ENCODE measurements at places on chromosomes 5 and 9. TPM values are rescaled to one million over a fixed set of nuclear protein-coding genes. Genes with fewer than 3 reads are reported as not detected.

DNA sequence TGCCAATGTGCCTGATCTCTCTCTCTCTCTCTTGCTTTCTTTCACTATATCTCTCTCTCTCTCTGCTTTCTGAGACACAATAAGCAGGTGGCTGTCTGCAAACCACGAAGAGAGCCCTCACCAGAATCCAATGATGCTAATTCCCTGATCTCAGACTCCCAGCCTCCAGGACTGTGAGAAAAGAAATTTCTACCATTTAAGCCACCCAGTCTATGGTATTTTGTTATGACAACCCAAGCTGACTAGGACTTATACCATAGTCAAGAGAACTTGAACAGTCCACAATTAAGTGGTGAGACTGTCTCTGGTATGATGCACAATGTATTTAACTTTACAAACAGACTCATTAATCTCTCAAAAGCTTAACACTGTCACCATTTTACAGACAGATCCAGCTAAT is 67.0 kb downstream of the NFIB start:
- DNase-seq = no peak

GRCh38 chr9:6996061-6996854 is 238.5 kb downstream of the KDM4C start:
- DNase-seq = no peak

DNA sequence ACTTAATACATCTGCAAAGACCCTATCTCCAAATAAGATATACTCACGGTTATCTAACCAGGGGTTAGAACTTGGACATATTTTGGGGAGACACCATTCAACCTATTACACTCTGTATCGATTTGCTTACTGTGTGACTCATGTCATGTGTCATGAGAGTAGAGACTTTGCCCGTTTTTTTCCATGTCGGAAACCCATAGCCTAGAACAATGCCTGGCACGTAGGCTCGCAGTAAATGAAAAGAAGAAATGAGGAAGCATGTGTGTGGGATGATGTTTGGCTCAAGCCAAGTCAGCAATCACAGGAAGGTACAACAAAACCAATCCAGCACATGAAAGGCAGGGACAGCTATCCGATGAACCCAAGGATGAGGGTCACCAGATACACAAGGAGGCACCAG is 94.6 kb upstream of the DNAH5 start:
- DNase-seq = no peak

DNA sequence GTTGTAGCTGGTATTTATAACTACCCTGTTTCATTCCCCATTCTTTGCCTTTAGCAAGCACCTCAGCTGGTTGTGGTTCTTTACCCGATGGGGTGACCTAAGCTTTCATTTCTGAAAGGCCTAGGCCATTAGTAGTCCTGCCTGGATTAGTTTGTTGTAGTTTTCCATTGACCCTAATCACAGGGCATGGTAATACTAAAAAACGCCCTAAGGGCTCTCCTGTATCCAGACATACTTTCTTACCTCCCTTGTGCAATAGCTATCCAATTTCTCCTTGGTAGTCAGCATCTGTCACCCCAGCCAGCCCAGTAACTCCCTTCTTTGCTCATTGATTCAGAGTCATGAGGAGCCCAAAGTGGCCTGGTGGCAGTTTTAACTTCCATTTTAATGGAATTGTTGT is 24.0 kb downstream of the TMOD1 start:
- no peak for DNase-seq

DNA sequence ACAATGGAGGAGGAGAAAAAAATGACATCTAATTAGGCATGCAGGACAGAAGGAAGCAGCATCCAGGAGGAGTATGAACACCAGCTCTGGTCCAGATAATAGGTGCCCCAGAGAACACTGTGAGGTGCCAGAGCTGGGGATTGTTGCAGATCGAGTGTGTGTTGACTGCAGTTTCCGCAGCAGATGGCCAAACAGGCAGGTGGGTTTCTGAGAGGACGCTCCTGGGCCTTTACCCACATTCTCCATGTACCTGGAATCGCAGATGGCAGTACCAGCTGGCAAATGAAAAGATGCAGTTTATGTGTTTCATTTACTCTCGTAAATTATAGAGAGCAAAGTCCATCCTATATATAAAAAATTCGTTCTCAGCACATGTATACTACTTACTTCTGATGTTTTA is 182.2 kb upstream of the ISL1 start:
- DNase-seq = peak; percentile 29

GRCh38 chr5:55578771-55579170 is 44.0 kb upstream of the PLPP1 start:
- DNase-seq = no peak

DNA sequence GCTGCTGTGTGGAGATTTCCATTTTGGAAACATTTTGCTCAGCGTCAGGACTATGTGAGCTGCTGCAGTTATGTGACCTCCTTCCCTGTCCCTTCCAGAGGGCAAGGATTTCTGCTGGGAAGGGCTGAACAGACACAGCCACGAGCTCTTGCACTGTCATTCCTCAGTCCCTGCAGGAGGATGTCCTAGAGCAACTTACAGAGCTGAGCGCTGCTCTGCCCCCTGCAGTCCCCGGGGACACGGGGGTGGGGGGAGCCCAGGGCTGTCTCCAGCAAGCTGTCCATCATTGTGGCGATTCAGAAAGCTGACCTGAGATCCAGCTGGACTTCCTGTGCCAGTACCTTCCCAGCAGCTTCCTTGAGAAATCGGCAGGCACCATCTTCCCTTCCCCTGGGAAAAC is 28.0 kb upstream of the MAP1B start:
- no peak for DNase-seq

DNA sequence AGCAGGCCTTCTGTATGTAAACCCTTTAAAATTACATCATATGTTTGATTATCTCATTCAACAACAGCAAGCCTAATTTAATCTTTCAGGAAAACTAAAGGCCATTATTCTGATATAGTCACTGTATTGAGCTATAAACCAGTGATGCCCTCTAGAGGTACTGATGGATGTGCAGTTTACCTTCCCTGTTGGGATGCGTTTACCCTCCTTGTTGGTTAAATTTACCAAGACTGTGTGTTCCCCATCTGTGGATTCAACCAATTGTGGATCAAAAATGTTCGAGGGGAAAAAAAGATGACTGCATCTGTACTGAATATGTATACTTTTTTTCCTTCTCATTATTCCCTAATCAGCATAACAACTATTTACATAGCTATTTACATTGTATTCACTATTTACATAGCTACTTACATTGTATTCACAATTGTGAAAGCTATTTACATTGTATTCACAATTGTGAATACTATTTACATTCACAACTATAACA is 3.7 kb upstream of the BAAT start:
- DNase-seq = no peak

DNA sequence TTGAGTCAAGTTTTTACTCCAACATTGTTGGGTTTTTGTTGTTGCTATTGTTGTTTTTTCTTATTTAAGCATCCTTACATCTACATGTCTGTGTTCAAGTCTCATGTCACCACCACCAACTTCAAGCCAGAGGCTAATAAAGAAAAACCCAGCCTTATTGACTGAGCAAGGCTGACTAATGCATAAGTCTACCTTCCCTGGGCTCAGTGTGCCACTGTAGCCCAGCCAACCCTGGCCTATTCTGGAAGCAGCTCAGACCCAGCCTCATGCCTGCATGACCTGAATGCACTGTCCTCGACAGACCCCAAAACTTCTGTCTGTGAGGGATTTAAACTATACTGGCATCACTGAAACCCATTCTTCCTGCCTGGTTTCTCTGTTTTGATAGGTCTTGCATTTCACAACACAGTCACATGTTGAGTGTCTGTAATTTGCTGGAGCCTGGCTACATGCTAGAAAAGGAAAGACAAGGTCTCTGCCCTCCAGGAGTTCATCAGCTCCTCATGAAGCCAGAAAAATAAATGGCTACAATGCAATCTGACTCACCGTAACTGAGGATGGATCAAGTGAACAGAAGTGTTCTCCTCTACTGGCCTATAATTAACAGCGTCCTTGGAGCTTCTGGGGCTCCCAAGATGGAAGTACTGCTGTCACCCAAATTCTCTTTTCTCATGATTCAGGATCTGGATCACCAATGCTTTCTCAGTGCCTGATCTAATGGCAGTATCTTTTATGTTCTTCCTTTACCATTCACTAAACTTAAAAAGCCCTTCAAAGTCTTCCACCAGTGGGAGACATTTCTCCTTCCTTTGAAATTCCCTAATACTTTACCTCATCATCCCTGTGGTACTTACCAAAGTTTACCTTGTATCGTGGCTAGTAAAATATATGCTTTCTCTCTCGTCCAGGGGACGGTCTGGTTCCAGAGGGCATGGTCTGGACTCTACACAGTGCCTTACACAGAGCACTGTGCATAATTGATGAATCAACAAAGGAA is 103.9 kb upstream of the IFNE start:
- no peak for DNase-seq

- DNase-seq = no peak
Measured at GRCh38 chr9:4573176-4573575, 82.9 kb downstream of the SLC1A1 start.

- DNase-seq = no peak
Measured at GRCh38 chr5:171453988-171454387, 34.5 kb downstream of the FGF18 start.

- no peak for DNase-seq
Measured at GRCh38 chr5:154791535-154791934, 36.4 kb downstream of the LARP1 start.

DNA sequence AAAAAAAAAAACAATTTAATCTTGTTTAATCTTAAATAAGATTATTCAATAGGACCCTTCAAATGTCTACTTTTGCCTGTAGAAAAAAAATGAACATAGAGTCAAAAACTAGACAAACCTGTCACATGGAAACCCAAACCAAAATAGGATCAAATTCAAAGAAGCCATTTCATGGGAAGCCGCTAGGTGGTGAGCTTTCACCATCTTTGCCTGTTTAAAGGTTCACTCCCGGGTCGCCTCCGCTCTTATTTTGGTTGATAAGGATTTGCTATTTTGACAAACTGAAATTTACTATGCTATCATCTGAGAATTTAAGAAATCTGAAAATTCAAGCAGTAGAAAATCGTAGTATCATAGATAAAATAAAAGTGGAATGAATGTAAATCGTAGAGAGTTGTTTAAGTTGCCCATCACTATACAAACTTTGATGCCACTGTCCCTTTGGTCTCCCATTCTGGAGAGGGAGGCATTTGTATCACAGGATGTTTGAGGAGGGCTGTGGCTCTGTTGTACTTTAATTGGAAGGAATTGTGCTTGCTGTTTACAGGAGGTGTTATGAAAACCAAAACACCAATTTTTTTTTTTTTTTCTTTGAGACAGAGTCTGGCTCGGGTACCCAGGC is 43.5 kb upstream of the DNAH5 start:
- DNase-seq = peak; percentile 42

GRCh38 chr5:43215073-43215631 is 23.1 kb downstream of the NIM1K start:
- no peak for DNase-seq

DNA sequence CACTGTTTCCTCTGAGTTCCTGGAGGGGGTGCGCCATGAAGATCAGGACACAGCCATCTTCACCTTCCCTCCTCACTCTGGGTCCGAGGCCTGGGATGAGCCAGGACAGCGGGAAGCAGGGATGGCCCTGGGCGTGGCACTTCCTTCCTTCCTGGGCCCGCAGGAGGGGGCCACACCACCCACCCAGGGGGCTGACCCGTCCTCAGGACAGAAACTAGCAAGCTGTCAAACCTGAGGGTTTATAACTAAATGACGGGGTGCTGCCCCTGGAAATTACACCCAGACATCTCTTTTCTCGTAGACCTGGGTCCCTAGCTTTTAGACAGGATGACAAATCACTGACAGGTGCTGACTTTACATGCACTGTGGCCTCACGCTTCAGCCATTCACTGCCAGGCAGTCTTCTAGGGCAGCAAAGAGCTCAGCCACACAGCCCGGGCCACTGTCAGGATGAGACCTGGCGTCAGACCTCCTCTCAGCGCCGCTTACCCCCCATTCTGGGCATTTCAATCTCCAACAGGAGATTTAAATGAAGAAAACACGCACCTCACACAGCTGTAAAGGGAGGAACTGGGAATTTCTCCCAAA is 8.1 kb downstream of the FCN2 start:
- no peak for DNase-seq

DNA sequence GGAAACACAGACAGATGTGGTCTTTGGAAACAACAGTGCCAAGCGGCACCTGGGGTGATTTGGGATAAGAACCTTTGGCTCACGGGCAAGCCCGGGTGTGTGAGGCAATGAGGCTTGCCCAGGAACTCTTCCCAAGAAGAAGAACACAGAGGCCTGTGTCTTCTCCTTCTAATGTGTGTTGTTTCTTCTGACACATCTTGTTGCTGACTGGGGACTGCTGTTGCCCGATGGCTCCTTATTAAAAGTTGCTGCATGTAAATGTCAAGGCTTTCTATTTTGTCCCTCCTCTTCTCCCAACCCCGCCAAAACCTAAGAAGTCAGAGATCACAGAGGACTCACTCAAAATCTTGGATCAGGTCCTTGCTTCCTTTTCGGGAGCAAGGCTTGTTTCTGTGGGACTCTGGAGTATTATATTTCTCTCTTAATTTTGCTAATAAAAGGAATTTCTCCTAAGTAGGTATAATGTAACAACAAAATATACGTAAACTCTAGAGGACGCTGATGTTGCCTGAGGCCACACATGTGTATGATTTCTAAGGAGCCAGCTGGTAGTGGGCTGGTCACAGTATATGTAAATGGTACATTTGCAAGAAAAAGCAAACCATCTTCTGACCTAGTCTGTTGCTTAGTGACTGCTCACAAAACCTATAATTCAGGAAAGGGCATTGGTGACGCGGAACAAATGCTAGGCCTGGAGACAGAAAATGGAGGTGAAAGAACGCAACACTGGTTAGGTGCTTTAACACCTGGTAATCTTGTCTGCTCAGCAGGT is 232.5 kb downstream of the GADD45G start:
- no peak for DNase-seq

IL7R gene
- 6.1 TPM for total RNA-seq

COL15A1 gene
- total RNA-seq = 6.0 TPM

CTNND2 gene
- total RNA-seq = 1.1 TPM

SCGB3A2 gene
- total RNA-seq = 0.67 TPM

ABO gene
- 58.0 TPM for total RNA-seq

C5orf52 gene
- total RNA-seq = 5.7 TPM

ANXA1 gene
- 19.7 TPM for total RNA-seq

CDX1 gene
- total RNA-seq = 498 TPM

RAB3C gene
- 1.1 TPM for total RNA-seq

MYO10 gene
- 57.9 TPM for total RNA-seq

ASPN gene
- 0.40 TPM for total RNA-seq

Measured in colonic mucosa (tissue), 4 donors.